Stomach (tissue), 19 donors: ENCODE measurements at places on chromosomes 1 and 21. TPM values are rescaled to one million over a fixed set of nuclear protein-coding genes. Genes with fewer than 3 reads are reported as not detected.

DNA sequence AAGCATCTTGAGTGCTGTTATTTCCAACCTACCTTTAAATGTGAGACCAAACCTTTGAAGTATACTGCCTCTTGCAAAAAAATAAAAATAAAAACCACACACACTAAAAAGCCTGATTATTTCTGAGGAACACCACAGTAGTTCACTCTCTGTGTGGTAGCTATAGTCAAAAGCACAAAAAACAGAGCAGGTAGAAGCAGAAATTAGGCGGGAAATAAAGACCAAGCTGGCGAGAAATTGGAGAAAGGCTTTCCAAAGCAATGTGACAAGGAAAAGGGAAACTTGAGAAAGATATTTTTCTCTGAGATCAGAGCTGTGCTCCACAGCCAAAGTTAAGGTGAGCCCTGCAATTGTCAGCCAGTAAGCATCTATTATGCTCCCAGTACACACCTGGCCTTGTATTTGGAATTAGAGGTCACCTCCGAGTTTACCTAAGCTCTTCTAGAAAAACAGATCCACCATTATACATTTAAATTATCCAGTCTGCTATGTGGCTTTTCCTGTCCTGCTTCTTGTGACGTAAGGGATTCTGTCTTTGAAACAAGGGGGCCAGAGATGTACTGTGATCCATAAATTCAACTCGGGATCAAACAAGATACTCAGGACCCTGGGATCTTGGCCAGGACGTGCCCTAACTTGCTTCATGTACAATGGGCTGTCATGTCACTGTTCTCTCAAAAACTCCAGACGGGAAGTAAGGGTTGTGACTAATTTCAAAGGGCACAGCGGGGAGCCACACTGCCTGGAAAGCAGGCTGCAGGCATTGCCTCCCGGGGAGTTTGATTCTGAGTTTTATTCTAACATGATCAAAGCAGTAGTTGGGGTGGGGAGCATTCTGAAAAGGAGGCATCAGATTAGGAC, 39.8 kb upstream of the RAB4A start:
- no peaks in the 10 kb centered on the region for H3K36me3 ChIP-seq
- no peaks in the 10 kb centered on the region for H3K27me3 ChIP-seq
- DNase-seq: no peak
- H3K4me1 ChIP-seq: peaks cover 34% of the 10 kb centered on the region
- H3K4me3 ChIP-seq: no peak overlapping the region

- H3K4me1 ChIP-seq: no peaks in the 10 kb centered on the region
- DNase-seq: no peak
- no peaks in the 10 kb centered on the region for H3K27me3 ChIP-seq
- no peak overlapping the region for H3K27ac ChIP-seq
Observed at GRCh38 chr1:179798864-179799516, 55.9 kb downstream of the FAM163A start.

GRCh38 chr21:24200052-24200451, 1407.2 kb downstream of the MRPL39 start:
- H3K27me3 ChIP-seq: no peaks in the 10 kb centered on the region
- DNase-seq: no peak
- no peak overlapping the region for H3K4me3 ChIP-seq
- H3K27ac ChIP-seq: no peak overlapping the region

GRCh38 chr1:95438218-95438948, 204.4 kb downstream of the RWDD3 start:
- H3K36me3 ChIP-seq: no peaks in the 10 kb centered on the region
- no peak for DNase-seq
- H3K4me1 ChIP-seq: no peaks in the 10 kb centered on the region
- H3K27me3 ChIP-seq: no peaks in the 10 kb centered on the region
- no peak overlapping the region for H3K4me3 ChIP-seq

DNA sequence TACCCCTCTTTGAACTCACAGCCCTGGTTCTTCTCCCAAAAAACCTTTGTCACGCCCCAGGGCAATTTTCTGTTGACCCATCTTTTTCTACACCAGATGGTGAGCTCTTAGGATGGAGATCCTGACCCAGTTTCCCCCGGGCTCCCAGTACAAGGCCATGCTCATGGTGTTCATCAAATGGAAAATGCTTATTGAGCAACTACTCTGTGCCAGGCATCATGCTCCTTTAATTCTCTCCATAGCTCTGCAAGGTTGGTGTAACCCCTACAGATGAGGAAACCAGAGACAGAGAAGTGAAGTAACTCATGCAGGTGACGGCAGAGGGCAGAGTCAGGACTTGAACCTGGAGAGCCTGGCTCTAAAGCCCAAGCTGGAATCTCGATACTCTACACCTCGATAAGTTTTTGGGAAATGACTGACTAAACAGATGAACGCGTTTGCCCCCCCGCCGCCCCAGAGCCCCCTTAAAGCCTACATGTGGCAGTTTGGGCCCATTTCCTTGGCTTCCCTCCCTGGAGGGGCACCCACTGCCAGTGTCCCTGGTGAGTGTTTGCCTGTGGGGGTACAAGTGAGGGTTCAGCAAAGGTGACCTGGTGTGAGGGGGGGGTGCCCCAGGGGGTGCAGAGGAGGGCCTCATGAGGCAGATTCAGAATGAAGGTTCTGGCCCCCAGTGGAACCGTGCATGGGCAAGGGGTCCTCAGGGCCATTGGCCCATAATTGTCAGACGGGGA, 30.2 kb upstream of the RUNX3 start:
- no peak for DNase-seq
- no peak overlapping the region for H3K4me3 ChIP-seq
- no peaks in the 10 kb centered on the region for H3K4me1 ChIP-seq
- no peaks in the 10 kb centered on the region for H3K27me3 ChIP-seq
- no peak overlapping the region for H3K27ac ChIP-seq

- H3K27ac ChIP-seq: no peak overlapping the region
- no peaks in the 10 kb centered on the region for H3K27me3 ChIP-seq
- H3K4me3 ChIP-seq: no peak overlapping the region
- no peak for DNase-seq
Observed at GRCh38 chr1:83698644-83699043, 300.3 kb downstream of the TTLL7 start.

DNA sequence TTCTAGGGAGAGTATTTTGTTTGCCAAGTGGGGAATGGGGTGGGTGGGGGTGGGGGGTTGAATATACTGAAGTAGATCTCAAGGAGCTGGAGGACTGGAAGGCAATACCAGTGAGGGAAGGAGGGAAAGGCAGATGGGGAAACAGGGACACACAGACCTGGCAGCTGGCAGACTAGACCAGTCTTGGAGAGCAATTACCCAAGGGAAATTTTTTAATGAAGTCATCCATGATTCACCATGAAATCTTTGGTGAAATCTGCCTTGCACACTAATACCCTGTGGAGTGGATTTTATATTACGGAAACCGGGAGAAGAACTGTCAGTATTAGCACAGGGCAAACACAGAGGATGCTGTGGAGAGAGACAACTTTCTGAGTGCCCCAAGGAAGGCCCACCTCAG, 29.7 kb upstream of the MARK1 start:
- H3K4me3 ChIP-seq: no peak overlapping the region
- no peaks in the 10 kb centered on the region for H3K36me3 ChIP-seq
- no peaks in the 10 kb centered on the region for H3K4me1 ChIP-seq

- no peak overlapping the region for H3K4me3 ChIP-seq
- H3K27me3 ChIP-seq: peaks cover 30% of the 10 kb centered on the region
- DNase-seq: no peak
- no peaks in the 10 kb centered on the region for H3K4me1 ChIP-seq
- no peak overlapping the region for H3K27ac ChIP-seq
- no peaks in the 10 kb centered on the region for H3K36me3 ChIP-seq
Observed at GRCh38 chr1:17948594-17948993, 159.0 kb upstream of the IGSF21 start.

DNA sequence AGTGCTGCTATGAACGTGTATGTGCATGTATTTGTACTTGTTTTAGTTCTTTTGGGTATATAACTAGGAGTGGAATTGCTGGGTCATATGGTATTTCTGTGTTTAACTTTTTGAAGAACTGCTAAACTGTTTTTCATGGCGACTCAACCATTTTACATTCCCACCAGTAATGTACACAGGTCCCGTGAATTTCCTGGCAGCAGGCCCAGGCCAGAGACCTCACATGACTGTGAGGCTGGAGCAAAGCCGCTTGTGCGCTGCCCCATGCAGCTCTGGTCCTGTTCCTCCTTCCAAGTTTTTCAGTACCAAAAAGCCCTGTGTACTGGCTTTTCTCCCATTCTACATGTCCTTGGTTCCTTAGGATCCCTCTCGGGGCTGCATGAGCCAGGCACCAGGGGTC, 29.6 kb downstream of the ACOT11 start:
- DNase-seq: peak; percentile 89
- no peak overlapping the region for H3K4me3 ChIP-seq
- H3K4me1 ChIP-seq: peaks cover 34% of the 10 kb centered on the region
- H3K36me3 ChIP-seq: no peaks in the 10 kb centered on the region

DNA sequence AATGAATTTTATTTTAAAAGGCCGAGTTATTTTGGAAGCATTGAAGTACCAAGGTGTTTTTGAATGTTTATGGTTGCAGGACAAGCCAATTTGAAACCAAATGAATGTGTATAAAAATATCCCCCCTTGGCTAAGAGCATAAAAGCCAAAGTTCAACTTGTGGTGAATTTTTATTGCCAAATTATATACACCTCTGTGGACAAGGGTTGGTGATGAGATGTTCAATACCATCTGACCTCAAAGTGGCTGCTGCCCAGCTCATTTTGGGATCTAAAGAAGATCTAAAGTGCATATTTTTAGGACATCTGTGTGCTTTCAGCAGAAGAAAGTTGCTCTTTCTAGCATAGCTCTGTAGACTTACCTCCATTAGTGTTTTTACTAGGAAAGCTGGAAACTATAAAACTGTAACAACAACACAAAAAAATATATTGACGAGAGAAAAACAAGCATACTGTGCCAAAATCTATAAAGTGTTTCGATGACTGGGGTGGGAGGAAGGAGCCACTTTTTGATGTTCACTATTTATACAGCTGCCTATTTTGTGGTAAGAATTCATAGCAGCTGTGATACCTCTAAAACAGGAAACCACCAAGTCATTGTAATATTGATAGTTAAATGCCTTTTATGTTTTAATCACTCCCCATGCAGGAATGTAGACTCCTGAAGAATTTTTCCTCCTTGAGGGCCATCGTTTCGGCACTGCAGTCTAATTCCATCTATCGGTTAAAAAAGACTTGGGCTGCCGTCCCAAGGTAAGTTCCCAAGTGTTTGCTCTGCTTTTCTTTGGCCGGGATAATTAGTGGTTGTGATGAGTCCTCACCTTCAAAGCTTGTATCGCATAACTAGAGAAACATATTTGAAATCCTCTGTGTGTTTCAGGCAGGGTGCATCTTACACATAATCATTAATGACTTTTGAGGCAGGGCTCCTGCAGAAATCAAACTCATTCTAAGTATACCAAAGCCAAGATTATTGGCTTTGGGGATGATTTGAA, 83.2 kb downstream of the RGL1 start:
- no peak overlapping the region for H3K27ac ChIP-seq
- no peak overlapping the region for H3K4me3 ChIP-seq
- H3K4me1 ChIP-seq: peaks cover 32% of the 10 kb centered on the region
- peaks cover 8% of the 10 kb centered on the region for H3K36me3 ChIP-seq
- no peak for DNase-seq
- H3K27me3 ChIP-seq: no peaks in the 10 kb centered on the region

DNA sequence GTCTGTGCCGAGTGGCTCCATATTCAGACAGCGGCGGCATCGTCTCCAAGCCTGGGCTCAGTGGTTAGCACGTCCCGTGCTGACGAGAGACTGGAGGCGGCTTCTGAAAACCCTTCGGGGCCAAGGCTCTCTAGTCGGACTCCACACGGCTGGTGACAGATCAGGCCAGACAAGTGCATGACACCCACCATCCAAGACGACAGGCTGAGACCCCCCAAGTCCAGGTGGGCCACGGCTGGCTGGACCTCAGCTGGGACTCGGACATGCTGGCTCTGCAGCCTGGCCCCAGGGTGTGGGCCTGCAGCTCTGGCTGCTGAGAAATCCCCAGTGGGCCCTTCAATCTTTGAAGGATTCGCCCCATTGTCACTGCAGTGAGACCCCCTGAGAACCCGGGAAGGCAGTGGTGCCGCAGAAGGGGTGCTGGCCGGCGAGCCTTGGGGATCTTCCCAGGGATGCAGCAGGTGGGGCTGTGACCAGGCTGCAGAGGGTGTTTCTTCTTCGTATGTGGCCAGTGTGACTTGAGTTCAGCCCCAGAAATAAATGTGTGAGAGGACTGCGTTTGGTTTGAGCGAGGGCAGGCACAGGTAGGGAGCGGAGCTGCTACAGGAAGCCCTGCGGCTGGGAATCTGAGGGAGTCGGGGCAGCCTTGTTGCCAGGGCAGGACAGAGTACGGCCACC, 15.9 kb upstream of the SLC19A1 start:
- peaks cover 10% of the 10 kb centered on the region for H3K27me3 ChIP-seq
- H3K4me3 ChIP-seq: no peak overlapping the region
- no peaks in the 10 kb centered on the region for H3K36me3 ChIP-seq
- no peak overlapping the region for H3K27ac ChIP-seq
- peaks cover 13% of the 10 kb centered on the region for H3K4me1 ChIP-seq

- H3K27ac ChIP-seq: peak overlapping the region; percentile 87
- no peak for DNase-seq
- H3K27me3 ChIP-seq: no peaks in the 10 kb centered on the region
- no peaks in the 10 kb centered on the region for H3K36me3 ChIP-seq
- no peak overlapping the region for H3K4me3 ChIP-seq
- H3K4me1 ChIP-seq: peaks cover 78% of the 10 kb centered on the region
Observed at GRCh38 chr1:208209286-208209685, 34.9 kb downstream of the PLXNA2 start.

- H3K27me3 ChIP-seq: no peaks in the 10 kb centered on the region
- peaks cover 8% of the 10 kb centered on the region for H3K4me1 ChIP-seq
- H3K4me3 ChIP-seq: no peak overlapping the region
Observed at GRCh38 chr1:84509029-84509428, 2.6 kb upstream of the GNG5 start.

DNA sequence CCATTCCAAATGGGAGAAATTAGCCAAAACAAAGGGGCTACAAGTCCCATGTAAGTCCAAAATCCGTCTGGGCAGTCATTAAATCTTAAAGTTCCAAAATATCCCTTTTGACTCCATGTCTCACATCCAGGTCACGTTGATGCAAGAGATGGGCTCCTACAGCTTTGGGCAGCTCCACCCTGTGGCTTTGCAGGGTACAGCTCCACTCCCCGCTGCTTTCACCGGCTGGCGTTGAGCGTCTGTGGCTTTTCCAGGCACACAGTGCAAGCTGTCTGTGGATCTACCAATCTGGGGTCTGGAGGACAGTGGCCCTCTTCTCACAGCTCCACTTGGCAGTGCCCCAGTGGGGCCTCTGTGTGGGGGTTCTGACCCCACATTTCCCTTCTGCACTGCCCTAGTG, 130.2 kb downstream of the TPR start:
- no peaks in the 10 kb centered on the region for H3K27me3 ChIP-seq
- no peak overlapping the region for H3K27ac ChIP-seq
- H3K36me3 ChIP-seq: no peaks in the 10 kb centered on the region
- no peak for DNase-seq
- no peaks in the 10 kb centered on the region for H3K4me1 ChIP-seq

IFNLR1 gene
- total RNA-seq: 6.1 TPM

NR1I3 gene
- total RNA-seq: not detected

RPAP2 gene
- 2.3 TPM for total RNA-seq

TMOD4 gene
- total RNA-seq: not detected
